ENCODE measurements at places on chromosomes 7 and 10.

DNA sequence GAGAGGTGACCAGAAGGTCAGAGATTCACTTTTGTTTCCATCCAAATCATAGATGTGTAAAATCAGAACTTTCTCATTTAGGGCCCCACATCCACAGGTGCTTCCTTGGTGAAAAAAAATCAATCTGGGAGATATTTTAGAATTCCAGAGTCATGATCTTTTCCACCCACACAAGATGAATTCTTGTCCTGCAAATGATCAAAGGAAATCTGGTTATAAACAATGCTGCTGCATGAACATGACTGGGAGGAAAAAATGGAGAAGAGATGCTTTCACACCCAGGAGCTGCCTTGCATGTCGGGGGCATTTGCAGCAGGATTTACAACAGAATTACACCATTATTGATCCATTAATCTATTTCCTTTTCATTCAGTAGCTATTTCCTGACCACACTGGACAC is 106.5 kb upstream of the TMEM72 start:
- DNase-seq: no peak

DNA sequence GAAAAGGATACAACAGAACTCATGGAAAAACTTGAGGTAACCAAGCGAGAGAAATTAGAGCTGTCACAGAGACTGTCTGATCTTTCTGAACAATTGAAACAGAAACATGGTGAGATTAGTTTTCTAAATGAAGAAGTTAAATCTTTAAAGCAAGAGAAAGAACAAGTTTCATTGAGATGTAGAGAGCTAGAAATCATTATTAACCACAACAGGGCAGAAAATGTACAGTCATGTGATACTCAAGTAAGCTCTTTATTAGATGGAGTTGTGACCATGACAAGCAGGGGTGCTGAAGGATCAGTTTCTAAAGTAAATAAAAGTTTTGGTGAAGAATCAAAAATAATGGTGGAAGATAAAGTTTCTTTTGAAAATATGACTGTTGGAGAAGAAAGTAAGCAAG is 62.1 kb downstream of the AKAP9 start:
- DNase-seq: no peak

DNA sequence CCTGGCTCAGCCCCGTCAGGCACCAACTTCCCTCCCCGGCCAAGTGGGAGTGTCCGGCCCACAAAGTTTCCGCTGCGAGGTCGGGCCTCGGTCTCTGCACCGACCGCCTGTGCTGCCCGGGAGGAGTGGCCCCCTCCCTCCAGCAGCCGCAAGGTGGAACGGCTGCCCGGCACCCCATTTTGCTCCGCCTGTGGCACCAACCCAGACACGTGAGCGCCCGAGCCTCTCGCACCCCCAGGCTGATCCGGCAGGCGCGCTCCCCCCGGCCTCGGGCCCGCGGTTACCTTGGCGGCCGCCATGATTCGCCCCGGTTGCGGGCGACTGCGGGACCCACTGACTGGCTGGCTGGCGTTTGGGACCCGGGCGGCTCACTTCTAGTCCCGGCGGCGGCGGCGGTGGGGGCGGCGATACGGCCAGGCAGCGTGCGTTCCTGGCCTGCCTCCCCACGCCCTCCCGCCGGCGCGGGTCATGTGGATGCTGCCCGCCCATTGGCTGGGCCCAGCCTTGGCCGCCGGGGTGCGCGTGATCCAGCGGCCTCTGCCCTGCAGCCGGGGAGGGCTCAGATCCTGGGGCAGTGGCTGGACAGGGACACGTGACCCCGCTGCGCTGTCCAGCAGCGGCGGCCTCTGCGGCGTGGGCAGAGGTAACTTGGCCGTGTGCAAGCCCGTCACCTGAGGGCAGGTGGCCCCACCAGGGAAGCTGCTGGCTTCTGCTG is at the start of gene SLC25A13:
Gene SLC25A13 (minus strand): TSS at position 441 of the 715 bp plus-strand sequence. CDS start 142 bp downstream, at position 299.
- peak; percentile 49 for DNase-seq

- peak; percentile 25 for DNase-seq
Observed at GRCh38 chr10:30591249-30591670, 38.3 kb downstream of the LYZL2 start.

DNA sequence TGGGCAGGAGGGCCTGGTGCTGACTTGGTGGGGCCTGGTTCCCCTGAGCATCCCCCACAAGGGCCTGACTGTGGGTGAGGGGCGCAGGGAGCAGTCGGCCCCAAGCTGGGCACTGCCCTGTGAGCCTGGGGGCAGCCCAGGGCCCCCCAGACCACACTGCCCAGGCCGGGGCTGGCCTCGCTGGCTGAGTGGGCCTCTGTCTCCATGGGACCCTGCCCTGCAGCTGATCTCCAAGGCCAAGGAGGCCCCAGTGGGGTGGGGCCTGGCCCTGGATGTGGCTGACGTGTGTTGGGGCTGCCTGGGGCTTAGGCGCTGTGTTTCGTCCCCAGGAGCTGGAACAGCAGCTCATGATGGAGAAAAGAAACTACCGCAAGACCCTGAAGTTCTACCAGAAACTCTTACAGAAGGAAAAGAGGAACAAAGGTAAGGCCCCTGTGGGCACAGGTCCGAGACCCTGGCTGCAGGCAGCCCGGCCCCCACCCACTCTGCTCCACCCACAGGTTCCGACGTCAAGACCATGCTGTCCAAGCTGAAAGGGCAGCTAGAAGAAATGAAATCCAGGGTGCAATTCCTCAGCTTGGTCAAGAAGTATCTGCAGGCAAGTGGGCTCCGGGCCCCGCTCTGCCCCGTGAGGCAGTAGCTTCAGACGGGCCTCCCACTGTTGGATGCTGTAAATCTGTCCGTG is 23.5 kb upstream of the UTF1 start:
- no peak for DNase-seq

DNA sequence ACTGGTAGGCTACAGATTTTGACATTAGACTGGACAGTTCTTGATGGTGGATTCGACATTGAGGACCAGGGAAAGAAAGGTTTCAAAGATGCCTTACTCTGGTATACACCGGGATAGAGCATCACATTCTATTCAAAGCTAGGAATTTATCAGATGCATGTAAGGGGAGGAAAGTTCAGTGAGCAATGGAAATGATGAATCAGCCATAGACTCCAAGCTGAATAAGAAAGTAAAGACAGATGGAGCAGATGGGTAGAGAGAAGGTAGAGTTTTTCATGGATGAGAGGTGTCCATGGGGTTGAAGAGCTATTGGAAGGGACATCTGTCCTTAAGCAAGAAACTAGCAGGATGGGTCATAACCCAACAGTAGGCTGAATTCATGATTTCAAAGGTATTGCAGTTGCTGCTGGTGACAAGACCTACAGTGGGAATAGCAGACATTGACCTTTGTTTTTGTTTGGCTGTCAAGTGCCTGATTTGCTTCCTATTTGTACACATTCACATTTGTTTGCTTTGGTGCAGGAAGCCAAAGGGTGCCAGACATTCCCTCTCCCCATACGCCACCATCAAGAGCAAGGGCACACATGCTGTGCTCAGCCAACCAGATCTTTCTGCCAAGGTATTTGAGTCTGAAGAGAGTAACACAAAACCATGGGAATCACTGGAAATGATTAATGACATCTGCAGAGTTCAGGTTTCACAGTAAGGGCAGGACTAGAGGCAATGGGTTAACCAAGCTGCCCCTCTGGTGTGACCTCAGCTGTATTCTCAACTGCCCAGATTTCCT is 8.6 kb upstream of the CACUL1 start:
- DNase-seq: no peak

DNA sequence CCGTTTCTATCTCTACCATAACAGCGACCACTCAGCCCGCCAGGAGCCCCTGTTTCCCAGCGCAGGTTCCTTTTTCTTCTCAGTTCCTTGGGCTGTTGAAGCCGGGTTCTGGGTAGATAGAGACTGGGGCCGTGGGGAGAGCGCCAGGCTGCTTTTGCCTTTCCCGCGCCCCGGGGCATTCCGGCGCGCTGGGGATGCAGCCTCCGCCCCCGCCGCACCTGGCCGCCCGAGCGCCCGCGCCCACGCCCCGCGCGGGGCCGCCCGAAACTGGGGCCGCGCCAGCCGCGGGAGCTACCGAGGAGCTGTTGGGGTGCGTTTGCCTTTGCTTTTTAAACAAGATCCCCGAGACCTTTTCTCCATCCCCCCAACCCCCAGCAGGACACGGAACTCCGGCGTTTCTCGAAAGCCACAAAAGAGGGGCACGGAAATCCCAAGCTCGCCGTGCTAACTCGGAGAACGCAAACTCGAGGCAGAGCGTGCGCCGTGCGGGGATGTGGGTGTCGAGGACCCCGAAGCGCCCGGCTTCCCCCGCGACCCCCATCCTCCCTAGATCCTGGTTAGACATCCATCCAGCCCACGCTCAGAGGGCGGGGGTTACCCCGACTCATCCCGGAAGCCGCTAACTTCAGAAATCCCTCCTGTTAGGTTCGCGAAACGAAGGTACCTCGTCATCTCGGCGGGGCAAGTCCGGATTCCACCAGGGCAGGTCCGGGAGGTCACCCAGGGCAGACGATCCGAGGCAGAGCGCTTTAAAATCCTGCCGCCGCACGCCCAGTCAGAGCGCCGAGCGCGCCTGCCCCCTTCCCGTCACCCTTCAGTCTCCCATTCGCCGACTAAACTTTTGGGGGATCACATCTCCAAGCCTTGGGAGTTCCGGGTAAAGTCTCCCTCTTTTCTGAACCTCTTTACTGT is 1.0 kb downstream of the GRM8 start:
- DNase-seq: no peak

DNA sequence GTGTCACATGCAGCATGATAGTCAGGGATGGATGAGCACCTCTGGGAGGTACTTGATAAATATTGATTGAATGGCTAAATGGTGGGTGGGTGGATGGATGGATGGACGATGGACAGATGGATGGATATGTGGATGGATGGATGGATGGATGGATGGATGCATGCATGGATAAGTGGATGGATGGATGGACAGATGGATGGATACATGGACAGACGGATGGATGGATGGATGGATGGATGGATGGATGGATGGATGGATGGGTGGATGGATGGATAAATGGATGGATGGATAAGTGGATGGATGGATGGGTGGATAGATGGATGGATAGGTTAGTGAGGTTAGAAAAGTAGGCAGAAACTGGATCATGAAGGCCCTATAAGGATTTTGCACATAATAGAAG is 37.4 kb downstream of the PTPRE start:
- no peak for DNase-seq
